ENCODE measurements at places on chromosomes 5 and 9.
A peak's percentile ranks its signal among the peaks of the same experiment; 100 is the strongest.

- no peak for DNase-seq
These were observed 15.7 kb downstream of the IL4 start for GRCh38 chr5:132689513-132689912.

GRCh38 chr9:129036923-129037766 is 719 bp downstream of the MIGA2 start:
- DNase-seq, result no peak

- DNase-seq, result no peak
These were observed 161.3 kb downstream of the NIPBL start for GRCh38 chr5:37037840-37038239.

GRCh38 chr5:149779124-149779465 is 49.0 kb downstream of the PPARGC1B start:
- DNase-seq, result no peak

- no peak for DNase-seq
These were observed 29.4 kb downstream of the FAM163B start for GRCh38 chr9:133579601-133580418.

GRCh38 chr9:73152953-73153352 is 1.3 kb downstream of the ANXA1 start:
- DNase-seq, result no peak

- DNase-seq, result no peak
These were observed 288.4 kb downstream of the EBF1 start for GRCh38 chr5:158811350-158811749.

- no peak for DNase-seq
These were observed 1203.4 kb downstream of the MAT2B start for GRCh38 chr5:164708831-164709230.

GRCh38 chr5:131463656-131464055 is 171.4 kb downstream of the RAPGEF6 start:
- no peak for DNase-seq

- DNase-seq, result no peak
These were observed 64.1 kb downstream of the SEMA6A start for GRCh38 chr5:116510517-116510916.

GRCh38 chr5:171680485-171680884 is 105.1 kb upstream of the SMIM23 start:
- DNase-seq, result no peak

- DNase-seq, result peak; percentile 35
These were observed 63.9 kb downstream of the SERINC5 start for GRCh38 chr5:80191991-80192398.

GRCh38 chr9:27888661-27889295 is 315.5 kb upstream of the C9orf72 start:
- no peak for DNase-seq

GRCh38 chr5:167753725-167754490 is 537.5 kb upstream of the WWC1 start:
- DNase-seq, result no peak
